ENCODE measurements at places on chromosomes 4 and X.

DNA sequence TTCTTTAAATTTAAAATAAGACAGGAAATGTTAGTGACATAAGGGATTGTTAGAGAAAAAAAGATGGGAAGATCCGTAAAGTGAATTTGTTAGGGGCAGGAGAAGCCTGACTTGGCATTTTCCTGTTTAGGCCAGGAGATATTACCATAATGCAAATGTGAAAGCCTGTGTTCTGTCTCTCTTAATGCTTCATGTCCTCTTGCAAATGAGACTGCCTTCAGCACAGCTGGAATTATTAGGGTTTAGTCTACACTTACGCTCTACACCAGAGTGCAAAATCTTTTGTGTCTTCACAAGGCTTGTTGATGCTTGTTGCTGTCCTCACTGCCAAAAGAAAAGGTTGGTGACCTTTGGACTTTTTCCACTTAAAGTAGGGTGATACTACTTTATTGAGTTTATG lies 56.8 kb downstream of the JADE1 start:
- DNase-seq, result no peak

DNA sequence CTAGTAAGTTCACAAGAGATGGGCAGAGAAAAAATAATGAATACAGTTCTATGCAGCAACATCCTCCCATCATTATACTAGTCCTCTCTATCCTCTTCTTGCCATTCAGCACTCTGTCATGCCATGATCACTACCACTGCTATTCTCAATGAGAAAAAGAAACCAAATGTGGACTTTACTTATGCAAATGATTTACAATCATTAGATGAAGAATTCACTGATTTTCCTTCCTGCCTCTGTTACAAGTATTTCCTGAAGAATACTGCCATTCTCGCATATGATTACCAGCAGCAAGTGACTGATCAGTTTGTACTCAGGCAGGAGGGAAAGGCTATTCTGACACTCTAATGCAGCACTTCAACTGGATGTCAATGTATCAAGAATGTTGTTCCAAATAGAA lies 50.3 kb downstream of the WDFY3 start:
- no peak for DNase-seq

DNA sequence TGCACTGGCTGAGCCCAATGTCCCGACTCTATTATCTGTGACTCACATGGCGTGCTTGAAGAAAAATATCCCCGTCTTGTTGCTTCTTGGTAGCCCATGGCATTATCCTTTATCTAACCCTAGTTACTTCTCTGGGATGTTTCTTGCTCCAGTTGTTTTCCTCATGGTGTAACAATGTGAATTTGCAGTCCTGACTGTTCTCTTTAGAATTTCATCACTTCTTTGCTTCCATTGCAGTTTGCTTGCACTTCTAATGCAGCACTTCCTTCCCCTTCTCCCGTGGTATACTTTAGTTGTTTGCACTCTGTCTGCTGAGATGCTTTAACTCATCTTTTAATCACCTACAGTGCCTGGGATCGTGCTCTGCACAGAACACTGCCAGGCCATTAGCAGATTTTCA lies 126.9 kb downstream of the MAML3 start:
- no peak for DNase-seq

DNA sequence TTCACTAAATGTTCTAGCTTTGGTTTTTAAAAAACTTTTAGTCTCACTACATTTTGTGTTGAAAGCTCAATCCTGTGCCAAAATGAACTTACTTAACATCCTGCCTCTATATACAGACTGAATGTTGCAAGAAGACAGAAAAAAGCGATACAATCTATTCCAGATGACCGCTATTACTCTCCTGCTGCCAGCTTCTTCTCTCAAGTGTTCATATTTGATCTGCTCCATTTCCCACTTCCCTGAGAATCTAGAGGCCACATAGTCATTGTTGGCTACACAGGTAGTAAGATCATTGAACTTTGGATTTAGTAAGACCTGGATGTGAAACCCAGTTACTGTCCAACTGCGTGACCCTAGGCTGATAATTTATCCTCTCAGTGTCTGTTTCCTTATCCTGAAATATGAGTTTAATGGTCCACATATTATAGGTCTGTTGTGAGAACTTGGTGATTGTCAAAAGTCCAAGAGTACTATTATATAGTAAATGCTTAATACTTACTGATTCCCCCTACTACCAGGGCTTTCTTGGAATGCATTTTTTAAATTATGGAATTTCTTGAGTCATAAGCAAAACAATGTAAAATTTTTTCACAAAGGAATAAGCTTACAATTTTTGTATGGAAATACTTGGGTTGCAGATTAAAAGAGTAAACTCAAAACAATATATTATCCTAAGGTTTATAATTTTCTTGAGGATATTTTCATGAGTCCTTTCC lies 976.8 kb upstream of the ADGRL3 start:
- DNase-seq, result no peak

DNA sequence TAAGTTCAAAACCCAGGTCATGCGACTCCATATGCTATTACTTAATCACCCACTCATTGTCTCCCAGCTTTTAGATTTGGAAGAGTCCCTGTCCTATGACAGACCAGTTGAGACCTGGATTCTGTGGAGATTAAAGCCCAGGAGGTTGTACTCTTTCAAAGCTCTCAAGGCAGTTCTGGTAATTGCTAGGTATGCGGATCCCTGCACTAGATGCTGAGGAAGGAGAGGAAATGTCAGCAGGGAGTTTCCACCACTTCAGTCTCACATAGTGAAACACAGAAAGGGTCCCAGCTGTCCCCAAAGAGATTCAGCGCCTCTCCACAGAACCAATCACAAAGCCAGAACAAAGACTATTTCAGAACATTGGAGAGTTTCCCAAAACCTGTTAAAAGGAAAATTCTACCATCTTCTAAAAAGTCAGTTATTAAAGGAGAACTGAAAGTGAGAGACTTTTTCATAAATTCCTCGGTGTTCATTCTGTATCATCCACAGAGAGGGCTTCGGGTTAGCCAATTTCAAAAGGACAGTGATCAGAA lies 53.4 kb downstream of the IRF2 start:
- DNase-seq, result no peak

DNA sequence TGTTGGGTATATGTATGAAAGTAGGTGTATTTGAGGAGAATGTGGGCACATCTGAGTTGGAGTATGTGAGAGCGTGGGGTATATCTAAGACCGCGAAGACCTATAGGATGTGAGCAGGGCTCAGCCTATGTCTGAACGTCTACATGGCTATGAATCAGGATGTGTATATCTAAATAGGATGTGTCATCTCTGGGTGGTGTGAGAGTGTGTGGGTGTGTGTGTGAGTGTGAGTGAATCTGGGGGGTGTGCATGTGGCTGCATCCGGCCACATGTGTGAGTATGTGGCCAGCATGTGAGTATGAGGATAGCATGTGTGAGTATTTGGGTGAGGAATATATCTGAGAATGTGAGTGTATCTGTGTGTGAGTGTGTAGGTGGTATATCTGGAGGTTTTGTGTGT lies 7.7 kb downstream of the GPR173 start:
- DNase-seq, result no peak

DNA sequence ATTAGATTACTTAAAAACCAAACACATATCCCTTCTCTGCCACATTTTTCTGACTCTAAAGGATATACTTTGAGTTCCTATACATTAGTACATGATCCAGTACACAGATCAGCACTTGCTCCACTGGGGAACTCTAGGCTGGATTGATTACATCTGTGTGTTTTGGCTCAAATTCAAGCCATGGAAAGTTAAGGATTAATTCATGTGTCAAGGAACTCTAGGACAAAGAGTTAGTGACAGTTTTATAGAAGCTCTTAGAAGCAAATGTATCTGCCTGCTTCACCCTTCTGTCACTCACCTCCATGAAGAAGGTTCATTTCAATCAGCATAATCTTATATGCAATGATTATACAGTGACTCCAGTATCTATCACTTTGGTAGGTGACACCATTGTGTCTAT lies 43.2 kb downstream of the SCFD2 start:
- DNase-seq, result no peak

DNA sequence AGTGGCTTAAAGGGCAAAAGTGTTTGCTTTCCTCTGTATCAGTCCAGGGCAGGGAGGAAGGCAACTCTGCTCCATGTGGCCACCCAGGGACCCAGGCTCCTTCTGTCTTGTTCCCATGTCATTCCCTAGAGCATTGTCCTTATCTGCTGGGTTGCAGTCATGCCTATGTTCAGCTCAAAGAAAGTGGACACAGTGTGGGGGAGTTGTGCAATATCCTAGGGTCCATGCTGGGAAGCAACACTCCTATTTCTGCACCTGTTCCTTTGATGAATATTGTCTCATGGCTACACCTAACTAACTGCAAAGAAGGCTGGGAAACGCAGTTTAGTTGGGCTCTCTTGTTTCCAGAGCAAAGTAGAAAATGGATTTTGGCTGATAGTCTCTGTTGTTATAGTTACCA lies 107.0 kb upstream of the OTUD4 start:
- no peak for DNase-seq

DNA sequence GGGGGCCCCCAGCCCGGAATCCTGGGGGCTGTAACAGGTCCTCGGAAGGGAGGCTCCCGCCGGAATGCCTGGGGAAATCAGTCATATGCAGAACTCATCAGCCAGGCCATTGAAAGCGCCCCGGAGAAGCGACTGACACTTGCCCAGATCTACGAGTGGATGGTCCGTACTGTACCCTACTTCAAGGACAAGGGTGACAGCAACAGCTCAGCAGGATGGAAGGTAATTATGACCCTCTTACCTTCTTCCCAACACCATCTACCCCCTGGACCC lies 1.0 kb downstream of the FOXO4 start:
- DNase-seq, result no peak

DNA sequence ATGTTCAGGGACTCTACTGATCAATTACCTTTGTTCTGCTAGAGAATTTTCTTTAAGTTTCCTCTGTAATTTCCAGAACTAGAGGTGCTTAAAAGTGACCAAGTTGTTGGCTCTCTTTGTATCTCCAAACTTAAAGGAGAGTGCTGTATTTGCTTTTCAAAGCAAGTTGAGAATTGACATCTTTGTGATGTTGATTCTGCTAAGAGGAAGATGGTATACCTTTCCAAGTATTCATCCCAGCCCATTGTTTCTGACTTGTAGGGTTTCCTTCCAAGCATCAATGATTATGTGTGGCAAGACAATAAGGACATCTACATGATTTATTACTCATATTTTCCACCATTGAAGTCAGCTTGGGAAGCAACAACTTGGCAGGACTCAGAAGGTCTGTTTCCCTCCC lies 190.6 kb downstream of the GC start:
- DNase-seq, result no peak

- DNase-seq, result no peak
Measured at GRCh38 chr4:155319516-155319915, 57.2 kb downstream of the MAP9 start.

DNA sequence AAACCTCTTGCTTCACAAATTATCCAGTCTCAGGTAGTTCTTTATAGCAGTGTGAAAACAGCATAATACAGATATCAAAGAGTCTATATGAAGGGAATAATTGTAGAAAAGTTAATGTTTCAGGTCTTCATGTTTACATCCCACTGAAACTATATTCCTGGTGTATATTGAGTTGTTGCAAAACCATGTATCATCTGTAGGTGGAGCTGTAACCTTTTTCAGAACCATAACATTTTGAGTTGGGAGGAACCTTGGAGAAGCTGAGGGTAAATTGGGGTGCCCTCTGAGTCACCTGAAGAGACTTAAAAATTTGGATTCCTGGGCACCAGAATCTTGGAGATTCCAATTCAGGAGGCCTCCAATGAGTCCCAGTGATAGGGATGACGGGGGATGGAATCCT lies 51.9 kb upstream of the TAPT1 start:
- no peak for DNase-seq

DNA sequence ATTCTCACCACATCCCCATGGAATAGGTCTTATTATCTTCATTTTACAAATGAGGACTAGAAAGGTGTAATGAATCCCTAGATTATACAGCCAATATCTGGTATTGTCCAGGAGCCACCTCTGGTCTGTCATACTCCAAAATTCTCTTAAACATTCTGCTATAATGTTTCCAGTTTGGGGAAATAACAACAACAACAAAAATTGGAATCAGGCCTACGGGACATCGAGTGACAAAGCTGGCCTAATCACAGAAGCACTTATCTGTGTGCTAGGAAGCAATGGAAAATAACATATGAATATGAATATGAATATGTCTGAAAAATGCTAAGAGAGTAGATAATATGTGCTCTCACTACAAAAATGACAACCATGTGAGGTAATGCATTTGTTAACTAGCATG lies 264.1 kb downstream of the GASK1B start:
- DNase-seq, result no peak

DNA sequence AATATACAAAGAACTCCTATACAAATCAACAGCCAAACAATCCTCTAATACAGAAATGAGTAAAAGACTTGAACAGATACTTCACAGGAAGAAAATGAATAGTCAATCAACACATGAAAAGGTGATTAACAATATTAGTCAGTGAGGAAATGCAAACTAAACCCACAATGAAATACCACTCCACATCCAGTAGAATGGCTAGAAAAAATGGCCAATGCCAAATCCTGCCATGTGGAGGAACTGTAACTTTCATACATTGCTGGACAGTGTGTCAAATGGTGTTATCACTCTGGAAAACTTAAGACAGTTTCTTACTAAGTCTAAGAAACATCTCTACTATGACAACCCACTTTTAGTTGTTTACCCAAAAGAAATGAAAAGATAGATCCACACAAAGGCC lies 59.5 kb downstream of the NSG1 start:
- no peak for DNase-seq

DNA sequence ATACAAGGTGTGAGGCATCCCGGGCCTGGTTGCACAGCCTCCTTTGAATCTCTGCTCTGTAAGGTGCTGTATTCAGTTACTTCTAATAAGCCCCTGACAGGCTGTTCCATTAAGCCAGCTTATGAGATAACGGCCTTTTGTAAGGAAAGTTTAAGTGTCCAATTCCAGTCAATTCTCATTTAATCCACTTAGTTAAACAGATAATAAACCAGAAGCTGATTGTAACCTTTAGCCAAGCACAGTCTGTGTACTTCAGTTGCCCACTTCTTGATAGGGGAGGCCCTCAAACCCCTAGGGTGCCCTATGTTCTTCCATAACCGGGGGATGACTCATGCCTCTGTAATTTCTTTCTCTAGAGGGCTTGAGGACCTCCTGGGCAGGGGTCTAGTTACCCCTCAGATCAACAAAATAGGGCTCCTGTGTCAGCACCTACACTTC lies 63.4 kb downstream of the RASL11B start:
- DNase-seq, result no peak

Data from stimulated activated CD4-positive, alpha-beta T cell treated with anti-CD3 and anti-CD28 coated beads, TNF-alpha, amount 100 ng/mL, for 1 hour (primary cell).